ENCODE measurements at places on chromosomes 3 and 15. TPM values are rescaled to one million over a fixed set of nuclear protein-coding genes. Genes with fewer than 3 reads are reported as not detected.

TP63 gene
- total RNA-seq: not detected

SCAANT1 gene
- total RNA-seq: not detected

TEX55 gene
- total RNA-seq: not detected

SEMA6D gene
- total RNA-seq: not detected

CCDC13 gene
- total RNA-seq: not detected

GOLGA6L7 gene
- not detected for total RNA-seq

ADGRG7 gene
- not detected for total RNA-seq

C3orf18 gene
- 1.6 TPM for total RNA-seq

NSUN3 gene
- total RNA-seq: 12.4 TPM

BNC1 gene
- total RNA-seq: not detected

DAPK2 gene
- 0.14 TPM for total RNA-seq

GRK7 gene
- not detected for total RNA-seq

GCHFR gene
- 92.4 TPM for total RNA-seq

AGTR1 gene
- total RNA-seq: 0.64 TPM

SLC2A2 gene
- 19.5 TPM for total RNA-seq

CP gene
- 42.6 TPM for total RNA-seq

CPOX gene
- total RNA-seq: 35.2 TPM

SETD5 gene
- total RNA-seq: 46.8 TPM

PCBP4 gene
- 32.5 TPM for total RNA-seq

FRMD4B gene
- total RNA-seq: 4.4 TPM

ESYT3 gene
- 4.1 TPM for total RNA-seq

FAM174B gene
- total RNA-seq: 2.1 TPM

GRM2 gene
- total RNA-seq: 0.07 TPM

CCR1 gene
- total RNA-seq: not detected

MEX3B gene
- total RNA-seq: 0.72 TPM

CPNE4 gene
- total RNA-seq: not detected

CCDC33 gene
- total RNA-seq: not detected

PYDC2 gene
- total RNA-seq: not detected

LRRC31 gene
- total RNA-seq: not detected

ITIH4 gene
- total RNA-seq: 5.3 TPM

FLNB gene
- total RNA-seq: 130 TPM

GOLGA6B gene
- total RNA-seq: not detected

SCAMP5 gene
- 34.3 TPM for total RNA-seq

SKOR1 gene
- 0.10 TPM for total RNA-seq

DYNC1LI1 gene
- total RNA-seq: 37.1 TPM

GOLGA8T gene
- total RNA-seq: not detected

WDR49 gene
- 0.04 TPM for total RNA-seq

Data from HepG2 (cell line).